ENCODE measurements at places on chromosomes 5 and 9.

DNA sequence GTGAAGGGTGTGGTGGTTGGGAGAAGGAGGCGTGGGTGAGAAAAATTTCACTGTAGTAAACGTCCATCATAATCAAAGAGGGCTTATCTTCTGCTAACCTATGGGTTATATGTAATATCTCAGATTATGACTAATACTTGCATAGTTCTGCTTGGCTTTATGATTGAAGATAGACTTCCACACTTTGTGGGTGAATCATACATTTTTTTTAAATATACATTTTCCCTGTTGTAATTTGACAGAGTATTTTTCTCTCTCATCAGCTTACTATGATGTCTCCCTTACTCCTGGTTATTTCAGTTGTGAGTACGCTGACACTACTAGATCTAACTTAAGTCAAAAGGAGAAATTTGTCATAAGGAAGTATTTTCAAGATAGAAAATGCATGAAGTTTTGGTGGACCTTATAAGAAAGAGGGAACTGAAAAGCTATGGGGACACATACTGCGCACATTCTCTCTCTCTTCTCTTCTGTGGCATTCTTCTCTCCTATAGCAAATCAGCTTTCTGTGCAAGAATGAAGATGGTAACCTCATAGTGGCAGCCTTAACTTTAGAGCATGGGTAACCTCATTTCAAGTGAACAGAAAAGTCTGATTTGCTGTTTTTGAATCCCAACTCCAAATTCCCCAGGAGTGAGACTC lies 4.9 kb upstream of the JAK2 start:
- no peak for DNase-seq

DNA sequence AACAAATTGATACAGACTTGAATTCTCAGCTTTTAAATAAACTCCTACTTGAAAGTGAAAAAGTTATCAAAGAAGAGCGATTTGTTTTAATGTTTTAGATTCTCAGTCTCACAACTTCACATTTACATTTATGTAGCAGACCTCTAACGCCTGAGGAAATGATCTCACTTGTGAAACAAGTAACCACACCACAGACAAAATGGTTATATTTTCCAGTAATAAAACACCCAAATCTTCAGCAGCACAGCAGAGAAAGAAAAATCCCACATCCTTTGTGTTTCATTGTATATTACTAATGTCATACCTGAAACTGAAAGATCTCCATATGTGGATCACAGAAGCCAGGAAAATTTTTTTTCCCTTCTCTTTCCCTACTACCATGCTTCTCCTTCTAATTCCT lies 29.8 kb upstream of the GZMA start:
- no peak for DNase-seq

DNA sequence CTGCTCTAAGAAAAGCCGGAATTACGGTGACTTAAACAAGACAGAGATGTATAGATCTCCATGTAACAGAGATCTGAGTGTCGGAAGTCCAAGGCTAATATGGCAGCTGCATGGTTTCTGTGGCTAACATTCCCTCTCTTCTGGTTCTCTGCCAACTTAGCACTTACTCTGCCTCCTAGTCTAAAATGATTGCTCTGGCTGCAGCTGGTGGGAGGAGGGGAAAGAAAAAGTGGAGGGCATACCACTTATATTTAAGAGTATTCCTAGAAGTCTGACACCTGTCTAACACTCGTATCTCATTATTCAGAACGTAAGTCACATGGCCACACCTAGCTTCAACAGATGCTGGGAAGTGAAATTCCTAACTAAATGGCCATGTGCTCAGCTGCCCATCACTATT lies 551.5 kb upstream of the TLE4 start:
- DNase-seq: no peak

DNA sequence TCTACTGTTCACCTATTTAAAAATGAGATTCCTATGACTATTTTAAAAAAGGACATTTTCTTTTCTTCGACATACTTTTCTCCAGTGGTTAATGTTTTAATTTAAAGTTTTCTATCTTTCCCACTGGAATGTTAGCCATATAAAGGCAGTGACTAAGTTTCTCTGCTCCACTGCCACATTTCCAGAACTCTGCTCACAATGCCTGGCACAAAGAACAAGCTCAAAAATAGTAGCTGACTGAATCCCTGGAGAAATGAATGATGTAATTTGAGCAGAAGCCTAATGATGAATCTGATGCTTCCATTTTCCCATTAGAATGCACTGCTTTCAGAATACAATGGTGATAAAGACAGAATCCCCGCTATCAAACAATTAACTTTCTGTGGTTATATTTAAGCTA lies 817.8 kb downstream of the MTRR start:
- no peak for DNase-seq

DNA sequence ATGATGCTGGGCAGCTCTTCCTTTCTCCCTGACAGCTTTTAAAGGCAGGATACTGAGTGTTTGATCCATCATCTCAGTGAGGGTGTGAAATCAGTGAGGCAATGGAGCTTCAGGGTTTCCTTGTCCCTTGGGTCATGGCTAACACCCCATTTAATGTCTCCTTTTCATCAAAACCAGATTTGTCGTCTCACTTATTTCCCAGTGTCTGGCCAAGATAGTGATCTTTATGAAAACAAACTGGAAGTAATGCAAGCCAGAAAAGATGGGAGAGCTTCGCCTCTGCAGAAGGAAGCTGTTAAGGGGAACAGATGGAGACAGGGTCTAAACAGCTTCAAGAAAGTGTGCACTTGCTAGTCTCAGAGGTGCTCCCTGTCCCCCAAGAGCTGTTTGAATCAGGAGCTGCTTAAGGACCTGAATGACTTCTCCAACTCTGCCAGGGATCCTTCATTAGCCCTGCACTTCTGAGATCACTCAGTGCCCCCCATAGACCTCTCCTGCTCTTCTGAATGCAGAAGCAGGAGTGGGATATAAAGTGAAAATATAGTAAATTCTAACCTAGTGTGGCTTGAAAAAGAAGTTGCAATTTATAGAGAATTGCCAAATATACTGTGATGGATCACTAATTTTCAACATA lies 96.1 kb downstream of the F2RL2 start:
- no peak for DNase-seq

DNA sequence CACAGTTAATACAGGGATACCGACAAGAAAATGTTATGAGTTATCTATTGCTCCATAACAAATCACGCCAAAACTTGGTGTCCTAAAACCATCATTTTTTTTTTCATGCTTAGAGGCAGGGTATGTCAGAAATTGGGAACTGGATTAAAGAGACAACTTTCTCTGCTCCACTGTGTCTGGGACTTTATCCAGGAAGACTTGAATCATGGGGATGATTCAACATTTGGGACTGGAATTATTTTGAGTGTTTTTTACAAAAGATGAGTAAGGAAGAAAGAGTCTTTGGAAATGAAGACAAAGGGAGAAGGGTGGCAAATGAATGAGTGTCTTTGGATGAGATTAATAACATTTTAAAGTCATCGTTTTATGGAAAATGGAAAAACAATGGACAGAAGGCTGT lies 1883.7 kb upstream of the C9orf72 start:
- DNase-seq: no peak

Measured in kidney (tissue), 22 donors.